Glomerular endothelial cell (primary cell): ENCODE measurements at places on chromosomes 4 and X. TPM values are rescaled to one million over a fixed set of nuclear protein-coding genes. Genes with fewer than 3 reads are reported as not detected.

- no peak for DNase-seq
Measured at GRCh38 chr4:75321484-75321883, 192.7 kb downstream of the RCHY1 start.

DNA sequence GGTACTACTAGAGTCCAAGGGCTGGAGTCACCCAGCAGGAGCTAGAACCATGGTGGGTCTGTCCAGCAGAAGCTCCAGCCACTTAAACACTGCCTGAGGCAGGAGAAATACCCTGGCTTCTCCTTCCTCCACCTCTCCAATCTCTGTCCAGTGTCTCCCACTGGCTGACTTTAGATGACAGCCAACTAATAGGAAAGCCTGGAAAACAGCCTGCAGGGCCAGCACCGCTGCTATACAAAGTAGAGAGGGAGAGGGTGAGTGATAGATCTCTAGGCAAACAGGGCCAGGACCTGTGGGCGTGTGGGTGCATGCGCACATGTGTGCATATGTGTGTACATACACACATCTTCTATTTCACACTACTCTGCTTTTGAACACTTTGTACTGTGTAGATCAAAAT, 56.5 kb upstream of the ATP8A1 start:
- no peak for DNase-seq

DNA sequence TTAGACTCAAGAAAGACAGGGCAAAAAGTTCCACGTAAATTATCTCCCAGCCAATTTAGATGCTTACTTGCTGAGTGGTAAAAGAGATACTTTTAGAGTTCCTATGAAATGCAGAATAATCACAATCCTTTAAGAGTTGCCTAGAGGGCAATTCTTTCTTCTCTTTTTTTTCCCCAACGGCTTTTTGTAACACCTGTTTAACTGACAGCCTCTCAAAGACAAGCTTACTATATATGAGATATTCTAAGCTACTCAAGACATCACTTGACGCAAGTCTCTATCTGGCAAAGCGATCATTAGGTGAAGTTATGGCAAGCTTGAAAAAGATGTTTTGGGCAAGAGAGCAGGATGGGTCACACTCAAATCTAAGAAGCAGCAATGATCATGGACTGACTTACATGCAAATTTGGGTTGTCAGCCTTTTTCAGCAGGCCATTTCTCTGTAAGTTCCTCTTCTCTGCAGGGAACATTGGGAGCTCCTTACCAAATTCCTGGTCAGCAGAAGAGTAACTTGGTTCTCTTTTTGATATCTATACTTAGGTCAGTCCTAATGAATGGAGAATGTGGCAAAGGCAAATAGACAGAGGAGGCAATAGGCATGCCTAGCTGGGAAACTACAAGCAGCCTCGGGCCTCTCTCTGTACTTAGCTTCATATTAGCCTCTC, 162.9 kb upstream of the FGF13 start:
- DNase-seq: no peak

Gene PF4V1
- not detected in 2 replicates for total RNA-seq

Gene TRIM60
- not detected in 2 replicates for total RNA-seq

Gene AR
- total RNA-seq: 3.5 and 5.0 TPM in 2 replicates

Gene FATE1
- 0.41 TPM in 1 of 2 replicates, not detected in the other for total RNA-seq

- DNase-seq: no peak
Measured at GRCh38 chrX:2228536-2228935, 272.2 kb downstream of the DHRSX start.

- DNase-seq: no peak
Measured at GRCh38 chr4:28225050-28225449, 1364.4 kb downstream of the STIM2 start.

DNA sequence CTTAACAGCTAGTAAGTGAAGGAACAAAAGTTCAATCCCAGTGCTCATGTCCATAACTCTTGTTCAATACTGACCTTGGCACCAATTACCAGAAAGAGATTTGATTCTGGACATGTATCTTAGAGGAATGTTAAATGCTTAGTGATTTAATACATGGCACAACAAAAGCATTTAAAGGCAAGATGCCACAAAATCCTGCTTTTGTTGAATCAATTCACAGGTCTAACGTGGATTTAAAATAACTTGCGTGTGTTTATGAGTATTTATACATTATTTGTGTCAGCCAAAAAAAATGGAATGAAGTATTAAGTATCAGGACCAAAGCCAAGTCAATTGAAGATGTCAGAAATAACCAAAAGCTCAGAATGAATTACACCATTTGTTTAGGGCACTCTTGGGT, 85.4 kb upstream of the GIMD1 start:
- DNase-seq: no peak

DNA sequence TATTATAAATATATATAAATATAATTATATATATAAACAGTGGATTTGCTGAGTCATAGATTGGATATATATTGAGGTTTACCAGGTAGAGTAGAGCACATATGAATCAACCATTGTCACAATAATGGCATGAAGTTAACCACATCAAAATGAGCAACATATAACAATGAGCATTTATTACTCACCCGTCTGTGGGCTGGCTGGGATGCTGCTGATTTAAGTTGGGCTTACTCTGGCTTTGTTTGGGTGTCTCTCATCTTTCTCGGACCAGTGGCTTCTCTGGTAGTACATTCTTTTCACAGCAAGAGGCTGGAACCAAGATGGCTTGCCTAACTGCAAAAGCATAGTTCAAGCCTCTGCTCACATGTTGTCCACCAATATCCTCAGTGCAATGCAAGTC, 111.7 kb upstream of the TAPT1 start:
- DNase-seq: no peak

- DNase-seq: no peak
Measured at GRCh38 chr4:25900310-25900709, 13.7 kb upstream of the SMIM20 start.

GRCh38 chr4:114688059-114688458, 89.5 kb downstream of the UGT8 start:
- DNase-seq: no peak

- no peak for DNase-seq
Measured at GRCh38 chr4:20017777-20018115, 234.0 kb upstream of the SLIT2 start.

DNA sequence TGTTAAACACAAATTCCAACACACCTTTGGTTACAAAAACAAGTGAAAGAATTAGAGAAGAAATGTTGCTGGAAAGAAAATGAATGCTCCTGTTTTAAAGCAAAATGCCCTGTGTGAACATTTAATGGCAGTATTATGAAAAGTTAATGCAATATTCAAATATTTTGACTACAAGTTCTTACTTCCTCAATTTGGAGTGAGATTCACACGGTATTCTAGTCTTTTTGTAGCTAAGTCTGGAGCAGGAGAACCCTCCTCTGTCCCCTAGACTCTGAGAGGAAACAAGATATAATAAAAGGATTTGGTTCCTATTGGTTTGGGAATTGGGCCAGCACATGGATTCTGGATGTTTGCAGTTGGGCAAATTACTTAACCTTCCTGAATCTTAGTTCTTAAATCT, 12.7 kb downstream of the MAD2L1 start:
- DNase-seq: no peak

DNA sequence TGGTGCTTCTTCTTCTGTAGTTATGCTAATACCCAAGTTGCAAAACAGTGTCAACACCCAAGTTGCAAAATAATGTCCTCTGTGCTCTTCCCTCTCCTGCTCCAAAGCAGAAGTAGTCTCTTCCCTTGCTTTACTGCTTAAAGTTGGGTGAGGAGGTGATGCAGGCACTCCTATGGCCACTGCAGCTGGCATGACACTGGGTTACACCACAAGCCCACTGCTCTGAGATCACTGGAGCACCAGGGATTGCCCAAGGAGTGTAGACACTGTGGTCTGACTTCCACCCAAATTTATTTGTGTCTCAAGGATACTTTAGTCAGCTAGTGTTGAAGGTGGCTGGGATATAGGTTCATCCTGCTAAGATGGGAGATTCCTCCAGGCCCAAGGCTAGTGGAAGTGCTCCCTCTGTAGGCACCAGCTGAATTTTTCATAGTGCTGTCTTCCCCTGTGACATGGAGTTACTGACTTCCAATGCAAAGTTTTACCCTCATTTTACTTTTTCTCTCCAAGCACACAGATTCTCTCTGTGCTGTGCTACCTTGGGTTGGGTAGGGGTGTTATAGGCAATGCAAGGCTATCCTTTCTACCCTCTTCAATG, 196.2 kb upstream of the TENT5D start:
- no peak for DNase-seq

GRCh38 chr4:184053434-184053833, 148.3 kb downstream of the STOX2 start:
- no peak for DNase-seq

DNA sequence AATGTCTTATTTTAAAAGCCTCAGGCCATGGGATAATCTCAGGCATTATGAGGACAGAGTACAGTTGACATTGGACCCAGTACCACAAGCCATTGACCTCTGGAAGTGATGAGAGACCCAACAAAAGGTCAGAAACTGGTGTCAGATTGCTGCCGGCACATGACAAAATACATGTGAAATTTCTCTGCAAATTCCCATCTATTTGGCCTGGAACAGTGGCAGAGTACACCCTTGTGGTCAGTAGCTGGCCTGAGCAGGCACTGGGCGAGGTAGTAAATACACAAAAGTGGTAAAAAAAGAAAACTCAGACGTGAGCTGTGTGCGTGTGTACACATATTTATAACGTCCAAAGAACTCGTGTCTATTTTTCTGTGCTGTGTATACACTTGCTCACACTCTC, 155.5 kb downstream of the DHX15 start:
- DNase-seq: no peak

DNA sequence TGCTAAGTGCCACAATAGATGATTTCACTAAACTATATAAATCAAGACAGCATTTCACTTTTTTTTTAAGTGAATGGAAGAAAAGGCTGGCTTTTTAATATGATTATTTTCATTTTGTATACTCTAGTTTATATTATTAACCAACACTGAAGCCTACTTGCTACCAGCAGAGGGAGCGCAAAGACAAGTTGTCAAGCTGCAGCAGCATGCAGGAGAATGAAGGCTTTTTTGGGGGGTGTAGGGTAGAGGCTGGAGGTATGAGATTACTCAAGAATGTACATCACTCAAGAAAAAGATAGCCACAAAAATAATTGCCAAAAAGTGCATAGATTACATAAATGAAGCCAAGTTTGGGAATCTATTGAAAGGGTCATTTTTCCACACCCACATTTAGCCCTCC, 519.5 kb downstream of the FGF13 start:
- no peak for DNase-seq

GRCh38 chr4:68077737-68078136, 51.9 kb downstream of the TMPRSS11F start:
- no peak for DNase-seq

DNA sequence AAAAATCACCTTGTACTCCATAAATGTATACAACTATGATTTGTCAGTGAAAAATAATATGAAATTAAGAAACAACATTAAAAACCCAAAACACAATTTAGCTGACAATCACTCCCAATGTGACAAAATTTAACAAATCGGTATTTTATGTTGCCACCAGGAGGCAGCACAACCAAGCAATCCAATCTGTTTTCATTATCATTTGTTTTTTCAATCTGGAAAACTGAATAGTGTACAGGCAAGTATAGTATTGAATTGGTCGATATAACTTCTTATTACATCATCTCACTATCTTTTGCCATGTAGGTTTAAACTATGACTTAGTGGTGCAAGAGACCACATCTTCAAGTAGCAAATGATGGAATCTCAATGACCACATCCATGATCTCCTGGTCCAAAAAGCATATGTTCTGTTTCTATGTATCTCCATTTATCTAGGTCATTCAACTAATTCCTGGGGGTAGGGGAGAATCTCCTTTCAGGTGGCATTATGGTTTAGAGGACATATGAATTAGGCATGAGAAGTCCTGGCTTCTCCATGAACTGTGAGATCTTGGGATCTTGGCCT, 112.9 kb upstream of the AGA start:
- no peak for DNase-seq

Gene ASB9
- total RNA-seq: 10.6 and 17.0 TPM in 2 replicates

GRCh38 chr4:108352664-108353308, 184.1 kb upstream of the LEF1 start:
- no peak for DNase-seq

GRCh38 chr4:5821665-5822358, 71.1 kb downstream of the CRMP1 start:
- no peak for DNase-seq

Gene ARMCX2
- total RNA-seq: 40.2 and 56.6 TPM in 2 replicates

Gene ABLIM2
- 0.29 and 0.99 TPM in 2 replicates for total RNA-seq

Gene MTTP
- not detected in 2 replicates for total RNA-seq

DNA sequence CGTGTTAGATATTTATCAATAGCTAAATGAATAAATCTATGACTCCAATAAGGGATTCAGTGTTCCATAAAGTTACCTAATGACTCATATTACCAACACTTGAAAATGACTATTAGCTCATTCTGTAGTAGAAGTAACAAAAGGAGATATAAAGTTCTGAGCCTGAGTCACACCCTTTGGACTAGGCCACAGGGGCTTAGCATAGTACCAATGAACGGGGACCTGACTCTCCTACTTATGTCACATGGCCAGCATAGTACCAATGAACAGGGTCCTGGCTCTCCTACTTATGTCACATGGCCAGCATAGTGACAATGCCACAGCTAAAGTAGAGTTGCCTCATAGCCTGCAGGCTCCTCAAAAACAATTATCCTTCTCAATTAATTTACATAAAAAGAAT, 43.7 kb downstream of the MAGEB16 start:
- no peak for DNase-seq

- DNase-seq: no peak
Measured at GRCh38 chrX:150365990-150366911, 3.1 kb downstream of the MAMLD1 start.

DNA sequence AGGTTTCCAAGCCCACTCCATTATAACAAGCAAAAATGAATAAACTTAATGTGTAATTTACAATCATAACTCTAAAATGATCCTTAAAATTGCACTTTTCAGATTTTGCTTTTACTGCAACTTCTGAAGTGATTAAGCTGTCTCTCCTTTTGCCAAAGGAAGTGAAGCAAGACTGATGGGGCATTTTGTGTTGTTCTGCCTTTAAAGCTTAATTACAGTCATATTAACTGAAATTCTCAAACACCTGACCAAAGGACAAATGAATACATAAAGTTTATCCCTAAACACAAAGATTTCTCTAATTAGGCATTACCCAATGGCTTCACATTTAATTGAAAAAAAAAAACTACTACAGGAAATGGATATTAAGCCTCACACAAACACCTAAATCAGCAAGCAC, 101.8 kb downstream of the ATP11C start:
- no peak for DNase-seq
